Stimulated activated naive CD8-positive, alpha-beta T cell treated with anti-CD3 and anti-CD28 coated beads, Interleukin-15, amount 100 ng/mL, for 72 hours (primary cell): ENCODE measurements at places on chromosomes 2 and 18.

DNA sequence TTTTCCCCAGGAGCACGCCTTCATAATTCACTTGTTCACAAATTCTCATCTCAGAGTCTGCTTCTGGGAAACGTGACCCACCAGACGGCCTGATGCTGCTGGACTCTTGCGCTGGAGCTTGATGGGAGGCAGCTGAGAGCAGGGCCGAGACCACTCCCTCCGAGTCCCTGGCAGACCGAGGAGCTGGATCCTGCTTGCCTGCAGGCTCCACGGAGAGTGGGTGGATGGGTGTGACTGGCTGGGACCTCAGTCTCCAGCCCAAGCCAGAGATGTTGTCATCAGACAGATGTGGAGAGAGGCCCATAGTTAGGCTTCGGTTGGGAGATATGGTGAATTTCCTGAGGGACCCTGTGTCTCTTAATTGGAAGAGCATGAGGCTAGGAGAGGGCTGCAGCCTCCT lies 76.4 kb downstream of the TSN start:
- DNase-seq: no peak

- no peak for DNase-seq
Measured at GRCh38 chr2:38499548-38500282, 103.0 kb downstream of the HNRNPLL start.

- no peak for DNase-seq
Measured at GRCh38 chr2:173290518-173290917, 64.2 kb upstream of the CDCA7 start.

DNA sequence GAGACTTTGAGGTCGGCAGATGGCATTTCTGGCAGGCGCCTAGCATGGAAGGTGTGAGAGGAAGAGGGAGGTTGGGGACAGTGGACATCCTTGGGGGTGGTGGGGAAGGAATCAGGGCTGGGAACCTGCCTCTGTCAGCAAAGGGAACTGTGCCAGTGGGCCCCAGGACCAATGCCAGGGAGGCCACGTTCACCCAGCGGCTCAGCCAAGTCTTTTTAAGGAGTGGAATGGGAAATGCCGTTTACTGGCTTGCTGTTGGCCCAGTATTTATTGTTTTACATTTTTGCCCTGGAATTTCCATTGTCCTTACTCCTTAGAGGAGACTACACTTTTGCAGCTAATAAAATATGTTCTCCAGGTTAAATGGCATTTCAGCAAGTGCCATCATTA lies 135.2 kb downstream of the MCFD2 start:
- DNase-seq: no peak

DNA sequence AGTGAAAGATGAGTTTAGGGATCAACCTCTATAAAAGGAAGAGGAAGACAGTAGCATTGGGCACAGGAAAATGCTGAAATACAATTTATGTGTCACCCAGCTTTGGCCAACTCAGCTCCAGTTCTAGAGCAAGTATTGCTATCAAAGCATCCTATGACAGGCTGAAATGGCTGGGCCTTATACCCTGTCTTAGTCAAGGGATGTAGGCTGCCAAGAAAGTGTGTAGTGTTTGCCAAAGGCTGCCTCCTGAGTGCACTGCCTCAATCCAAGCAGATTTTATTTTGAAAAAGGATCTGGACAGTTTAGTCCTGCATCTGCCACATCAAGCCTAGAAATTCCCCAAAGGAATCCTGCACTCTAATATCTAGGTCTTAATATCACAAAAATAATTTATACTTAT lies 359.9 kb upstream of the ZC3H15 start:
- no peak for DNase-seq

DNA sequence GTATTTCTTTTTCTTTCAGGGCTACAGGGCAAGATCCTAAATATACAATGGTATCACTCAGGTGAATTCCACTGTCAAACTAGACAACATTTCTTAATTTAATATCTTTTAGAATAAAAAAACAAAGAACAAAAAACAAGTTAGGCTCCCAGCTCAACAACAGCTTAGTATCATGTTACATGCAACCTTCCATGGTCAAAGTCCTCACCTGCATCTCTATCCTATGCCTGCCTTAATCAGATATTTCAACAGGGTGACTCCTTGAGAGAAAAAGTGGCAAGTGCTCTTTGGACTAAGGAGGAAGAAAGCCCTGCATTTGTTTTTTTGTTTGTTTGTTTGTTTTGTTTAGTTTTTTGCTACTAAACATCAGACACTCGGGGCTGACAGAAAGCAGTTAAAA lies 50.2 kb downstream of the WDFY1 start:
- no peak for DNase-seq

DNA sequence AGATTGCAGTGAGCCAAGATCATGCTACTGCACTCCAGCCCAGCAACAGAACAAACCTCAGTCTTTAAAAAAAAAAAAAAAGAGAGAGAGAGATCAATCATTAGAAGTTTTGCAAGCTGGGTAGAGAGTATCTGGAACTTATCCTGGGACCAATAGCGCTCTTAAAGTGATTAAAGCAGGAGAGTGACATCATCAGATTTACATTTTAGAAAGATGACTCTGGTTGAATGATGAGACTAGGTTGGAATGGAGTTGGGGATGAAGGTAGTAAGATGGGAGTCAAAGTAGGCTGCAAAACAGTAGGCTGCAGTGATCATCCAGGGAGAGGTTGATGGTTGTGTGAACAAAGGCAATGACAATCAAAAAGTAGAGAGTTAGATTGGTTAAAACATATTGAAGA lies 37.8 kb downstream of the MYL1 start:
- no peak for DNase-seq

GRCh38 chr2:178117725-178118124 lies 5.5 kb downstream of the RBM45 start:
- no peak for DNase-seq

- DNase-seq: no peak
Measured at GRCh38 chr2:62181843-62182242, 14.1 kb upstream of the B3GNT2 start.

GRCh38 chr2:60552851-60553494 lies 481 bp downstream of the BCL11A start:
- no peak for DNase-seq

- DNase-seq: no peak
Measured at GRCh38 chr2:101300164-101300563, 8.3 kb downstream of the RNF149 start.

DNA sequence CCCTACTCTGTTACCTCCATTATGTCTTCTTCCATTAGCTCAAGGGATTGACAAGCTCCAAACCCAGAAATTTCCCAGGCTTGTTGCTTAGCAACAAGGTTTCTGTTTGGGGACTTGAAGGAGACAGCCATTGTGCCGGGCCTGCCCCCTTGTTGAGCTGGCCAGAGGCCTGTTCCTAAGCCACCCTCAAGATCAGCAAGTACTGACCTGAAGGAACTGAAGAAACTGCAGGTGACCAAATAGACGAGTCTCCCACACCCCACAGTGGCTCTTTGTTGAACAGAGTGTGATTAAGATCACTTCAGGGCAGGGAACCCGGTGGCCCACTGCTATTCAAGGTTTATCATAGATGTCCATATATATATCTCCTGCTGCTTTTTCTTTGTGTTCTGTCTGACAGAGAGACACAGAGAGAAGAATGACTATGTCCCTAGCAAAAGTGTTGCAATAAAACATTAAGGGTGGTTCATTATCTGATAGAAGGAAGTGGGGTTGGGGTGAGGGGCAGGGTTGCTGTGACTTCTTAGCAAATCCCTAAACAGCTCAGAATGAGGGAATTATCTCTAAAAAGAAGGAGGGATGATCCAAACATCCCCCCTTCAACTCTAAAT lies 69.2 kb downstream of the RNF144A start:
- no peak for DNase-seq

DNA sequence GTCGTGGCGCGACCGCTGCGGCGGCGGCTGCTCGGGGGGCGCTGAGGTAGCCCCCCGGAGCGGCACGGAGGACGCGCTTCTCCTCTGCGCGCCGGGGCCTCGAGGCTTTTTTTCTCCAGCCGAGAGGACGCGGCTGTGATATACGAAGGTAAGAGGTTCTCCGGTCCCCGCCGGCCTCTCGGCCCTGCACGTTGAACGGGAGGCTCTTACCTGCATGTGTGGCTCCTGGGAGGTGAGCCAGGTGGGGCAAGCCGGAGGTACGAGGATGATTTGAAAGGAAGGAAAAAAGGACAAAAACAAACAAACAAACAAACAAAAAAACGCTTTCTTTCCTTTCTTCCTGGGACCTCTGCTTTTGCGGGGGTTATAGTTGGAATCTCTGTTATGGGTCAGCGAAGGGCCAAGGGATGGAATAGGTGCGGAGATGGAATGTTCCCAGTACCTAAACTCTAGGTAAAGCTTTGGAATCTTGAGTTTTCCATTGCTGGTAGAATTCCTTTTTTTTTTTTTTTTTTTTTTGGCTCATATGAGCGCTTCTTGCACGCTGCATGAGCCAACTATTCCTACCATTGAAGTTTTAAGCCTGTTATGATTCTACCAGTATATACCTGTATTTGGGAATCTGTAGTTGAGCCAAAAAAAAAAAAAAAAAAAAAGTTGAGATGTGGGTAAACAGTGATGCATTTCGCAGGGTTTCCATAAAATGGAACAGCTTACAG lies 674 bp downstream of the PTPN4 start:
- DNase-seq: no peak
